ENCODE measurements at places on chromosomes 1 and 21.

- H3K4me3 ChIP-seq = no peak overlapping the region
- H3K36me3 ChIP-seq = no peaks in the 10 kb centered on the region
- no peaks in the 10 kb centered on the region for H3K27me3 ChIP-seq
- H3K27ac ChIP-seq = no peak overlapping the region
- no peak for DNase-seq
- H3K4me1 ChIP-seq = no peaks in the 10 kb centered on the region
These were observed 156.3 kb downstream of the SNX7 start for GRCh38 chr1:98817821-98818220.

DNA sequence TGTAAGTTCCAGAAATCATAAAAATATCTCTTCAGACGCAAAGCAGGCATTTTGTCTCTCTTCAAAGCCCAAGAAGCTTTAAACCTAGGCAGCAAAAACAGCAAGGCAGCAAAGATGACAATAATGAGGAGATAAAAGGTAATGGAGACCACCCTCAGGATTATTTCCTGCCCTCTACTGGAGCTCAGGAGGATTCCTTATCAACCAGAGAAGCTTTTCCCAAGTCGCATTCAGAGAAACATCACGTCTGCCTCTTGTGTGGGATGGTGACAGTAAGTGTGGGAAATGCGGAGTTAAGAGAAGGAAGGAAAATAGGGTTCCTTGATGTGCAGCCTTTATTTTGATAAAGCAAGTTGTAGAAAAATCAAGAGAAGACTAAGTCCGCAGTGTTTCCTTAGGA lies 365.8 kb downstream of the RGS7 start:
- H3K27me3 ChIP-seq = no peaks in the 10 kb centered on the region
- no peak overlapping the region for H3K27ac ChIP-seq
- no peaks in the 10 kb centered on the region for H3K36me3 ChIP-seq
- no peaks in the 10 kb centered on the region for H3K4me1 ChIP-seq

DNA sequence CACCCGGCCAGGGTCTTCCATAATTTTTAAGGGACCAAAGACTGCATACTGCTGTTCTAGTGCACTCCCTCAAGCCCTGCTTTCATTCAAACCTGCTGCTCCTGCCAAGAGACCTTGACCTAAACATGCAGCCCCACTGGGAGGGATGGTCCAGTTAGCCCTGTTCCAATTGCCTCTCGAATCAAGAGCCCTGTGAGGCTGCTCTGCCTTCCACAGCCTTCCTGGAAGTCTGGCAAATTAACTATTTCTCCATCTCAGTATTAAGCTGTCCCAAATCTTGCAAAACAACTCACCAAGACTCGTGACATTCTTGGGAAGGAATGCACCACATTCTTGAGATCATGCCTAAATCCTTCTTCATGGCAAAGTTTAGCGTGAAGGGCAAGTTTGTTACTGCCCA lies 231.3 kb downstream of the C1orf94 start:
- no peak overlapping the region for H3K4me3 ChIP-seq
- H3K27me3 ChIP-seq = no peaks in the 10 kb centered on the region
- no peaks in the 10 kb centered on the region for H3K4me1 ChIP-seq
- no peaks in the 10 kb centered on the region for H3K36me3 ChIP-seq
- no peak for DNase-seq

DNA sequence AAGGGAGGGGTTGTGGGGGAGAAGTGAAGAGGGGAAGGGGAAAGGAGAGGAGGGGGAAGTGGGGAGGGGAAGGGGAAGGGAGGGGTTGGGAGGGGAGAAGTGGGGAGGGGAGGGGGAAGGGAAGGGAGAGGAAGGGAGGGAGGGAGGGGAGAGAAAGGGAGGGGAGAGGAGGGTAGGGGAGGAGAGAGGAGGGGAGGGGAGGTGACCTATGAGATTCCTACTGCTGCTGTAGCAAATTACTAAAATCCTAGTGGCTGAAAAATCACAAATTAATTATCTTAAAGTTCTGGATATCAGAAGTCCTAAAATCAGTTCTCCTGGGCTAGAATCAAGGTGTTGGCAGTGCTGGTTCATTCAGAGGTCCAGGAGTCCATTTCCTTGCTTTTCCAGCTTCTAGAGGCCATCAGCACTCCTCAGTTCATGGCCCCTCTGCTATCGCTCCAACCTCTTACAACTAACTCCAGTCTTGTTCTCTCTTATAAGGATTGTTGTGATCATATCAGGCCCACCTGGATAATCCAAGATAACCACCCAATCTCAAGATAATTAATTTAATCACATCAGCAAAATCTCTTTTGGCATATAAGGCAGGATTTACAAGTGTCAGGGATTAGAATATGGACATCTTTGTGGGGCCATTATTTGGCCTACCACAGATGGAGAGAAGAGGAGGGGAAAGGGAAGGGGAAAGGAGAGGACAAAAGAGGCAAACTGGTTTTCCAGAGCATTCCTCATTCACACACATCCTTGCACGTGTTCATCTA lies 30.4 kb upstream of the KANK4 start:
- no peak overlapping the region for H3K27ac ChIP-seq
- no peak overlapping the region for H3K4me3 ChIP-seq
- no peak for DNase-seq
- H3K4me1 ChIP-seq = peaks cover 2% of the 10 kb centered on the region

- H3K27ac ChIP-seq = no peak overlapping the region
- H3K4me3 ChIP-seq = no peak overlapping the region
- H3K36me3 ChIP-seq = no peaks in the 10 kb centered on the region
- DNase-seq = no peak
- peaks cover 31% of the 10 kb centered on the region for H3K27me3 ChIP-seq
These were observed 34.4 kb upstream of the PKP1 start for GRCh38 chr1:201248721-201249559.

GRCh38 chr1:151143986-151144385 lies 2.4 kb downstream of the SEMA6C start:
- peaks cover 21% of the 10 kb centered on the region for H3K27me3 ChIP-seq
- no peaks in the 10 kb centered on the region for H3K36me3 ChIP-seq
- no peak overlapping the region for H3K27ac ChIP-seq
- peaks cover 22% of the 10 kb centered on the region for H3K4me1 ChIP-seq
- no peak overlapping the region for H3K4me3 ChIP-seq

- H3K27me3 ChIP-seq = no peaks in the 10 kb centered on the region
- no peak overlapping the region for H3K27ac ChIP-seq
- no peak overlapping the region for H3K4me3 ChIP-seq
- no peak for DNase-seq
These were observed 8.9 kb downstream of the TMEM201 start for GRCh38 chr1:9597361-9598315.

- H3K27ac ChIP-seq = no peak overlapping the region
- no peaks in the 10 kb centered on the region for H3K36me3 ChIP-seq
- DNase-seq = no peak
- H3K4me1 ChIP-seq = no peaks in the 10 kb centered on the region
- H3K4me3 ChIP-seq = no peak overlapping the region
These were observed 38.5 kb upstream of the EGLN1 start for GRCh38 chr1:231460614-231461013.

GRCh38 chr1:19645411-19646251 lies 1.5 kb downstream of the NBL1 start:
- no peak overlapping the region for H3K27ac ChIP-seq
- H3K4me1 ChIP-seq = peaks cover 33% of the 10 kb centered on the region
- DNase-seq = peak; percentile 45
- peaks cover 3% of the 10 kb centered on the region for H3K36me3 ChIP-seq

DNA sequence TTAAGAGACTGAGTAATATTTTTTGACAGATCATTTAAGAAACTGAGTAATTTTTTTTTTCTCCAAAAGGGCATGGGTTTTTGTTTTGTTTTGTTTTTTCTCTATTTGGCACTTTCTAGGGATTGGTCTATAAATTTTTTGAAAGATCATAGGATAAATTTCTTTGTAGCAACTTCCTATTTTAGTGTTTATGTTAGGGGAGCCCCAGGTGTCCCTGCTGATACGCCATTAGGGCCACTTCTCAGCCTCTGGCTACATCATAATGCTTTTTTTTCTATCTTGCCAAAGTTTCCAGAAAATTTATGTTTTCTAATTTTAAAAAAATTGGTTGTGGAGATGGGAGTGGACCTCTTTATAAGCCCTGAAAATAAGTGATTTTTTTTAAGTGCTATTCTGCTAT lies 2.6 kb downstream of the GABPA start:
- DNase-seq = no peak
- no peak overlapping the region for H3K27ac ChIP-seq

- peaks cover 4% of the 10 kb centered on the region for H3K4me1 ChIP-seq
- peak; percentile 77 for DNase-seq
- no peaks in the 10 kb centered on the region for H3K27me3 ChIP-seq
These were observed 23.2 kb upstream of the CNIH3 start for GRCh38 chr1:224592636-224593582.

GRCh38 chr1:116415699-116416533 lies 42.9 kb downstream of the ATP1A1 start:
- no peaks in the 10 kb centered on the region for H3K27me3 ChIP-seq
- no peak for DNase-seq
- H3K4me3 ChIP-seq = no peak overlapping the region
- no peaks in the 10 kb centered on the region for H3K36me3 ChIP-seq
- H3K27ac ChIP-seq = no peak overlapping the region

GRCh38 chr1:198846556-198846955 lies 207.7 kb downstream of the PTPRC start:
- H3K27me3 ChIP-seq = no peaks in the 10 kb centered on the region
- no peaks in the 10 kb centered on the region for H3K4me1 ChIP-seq
- H3K36me3 ChIP-seq = no peaks in the 10 kb centered on the region
- no peak overlapping the region for H3K4me3 ChIP-seq

- H3K4me1 ChIP-seq = no peaks in the 10 kb centered on the region
- H3K27me3 ChIP-seq = no peaks in the 10 kb centered on the region
- H3K36me3 ChIP-seq = no peaks in the 10 kb centered on the region
- no peak overlapping the region for H3K27ac ChIP-seq
These were observed 549.0 kb downstream of the KCNT2 start for GRCh38 chr1:196059210-196059609.

- peak; percentile 59 for DNase-seq
- no peaks in the 10 kb centered on the region for H3K27me3 ChIP-seq
- H3K27ac ChIP-seq = no peak overlapping the region
These were observed 57.3 kb upstream of the EFHD2 start for GRCh38 chr1:15352128-15352957.

DNA sequence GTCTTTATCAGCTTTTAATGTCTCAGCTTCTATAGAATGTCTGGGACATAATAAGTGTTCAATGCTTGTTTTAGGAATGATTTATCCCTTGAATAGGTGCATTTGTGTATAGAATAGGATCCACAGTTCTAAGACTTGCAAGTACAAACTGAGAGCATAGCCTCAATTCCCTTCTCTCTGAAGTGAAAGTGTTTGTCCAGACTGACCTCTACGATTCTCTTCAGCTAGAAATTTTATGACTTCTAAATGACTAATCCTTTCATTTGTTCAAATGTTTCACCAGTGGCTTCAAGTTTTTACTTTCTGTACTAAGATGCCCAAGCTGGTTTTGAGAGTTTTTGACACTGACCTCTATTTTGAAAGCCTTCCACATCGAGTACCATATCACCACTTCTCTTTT lies 608.2 kb upstream of the ADGRL4 start:
- H3K27ac ChIP-seq = no peak overlapping the region
- no peaks in the 10 kb centered on the region for H3K36me3 ChIP-seq
- DNase-seq = peak; percentile 29
- H3K4me1 ChIP-seq = no peaks in the 10 kb centered on the region
- no peaks in the 10 kb centered on the region for H3K27me3 ChIP-seq

GRCh38 chr21:42641311-42642218 lies 11.9 kb upstream of the PDE9A start:
- DNase-seq = peak; percentile 44
- H3K27ac ChIP-seq = no peak overlapping the region
- no peaks in the 10 kb centered on the region for H3K36me3 ChIP-seq
- H3K4me1 ChIP-seq = peaks cover 17% of the 10 kb centered on the region

- no peaks in the 10 kb centered on the region for H3K27me3 ChIP-seq
- H3K4me3 ChIP-seq = no peak overlapping the region
- H3K27ac ChIP-seq = no peak overlapping the region
- no peaks in the 10 kb centered on the region for H3K4me1 ChIP-seq
These were observed 27.2 kb upstream of the CAPZB start for GRCh38 chr1:19512545-19512944.

DNA sequence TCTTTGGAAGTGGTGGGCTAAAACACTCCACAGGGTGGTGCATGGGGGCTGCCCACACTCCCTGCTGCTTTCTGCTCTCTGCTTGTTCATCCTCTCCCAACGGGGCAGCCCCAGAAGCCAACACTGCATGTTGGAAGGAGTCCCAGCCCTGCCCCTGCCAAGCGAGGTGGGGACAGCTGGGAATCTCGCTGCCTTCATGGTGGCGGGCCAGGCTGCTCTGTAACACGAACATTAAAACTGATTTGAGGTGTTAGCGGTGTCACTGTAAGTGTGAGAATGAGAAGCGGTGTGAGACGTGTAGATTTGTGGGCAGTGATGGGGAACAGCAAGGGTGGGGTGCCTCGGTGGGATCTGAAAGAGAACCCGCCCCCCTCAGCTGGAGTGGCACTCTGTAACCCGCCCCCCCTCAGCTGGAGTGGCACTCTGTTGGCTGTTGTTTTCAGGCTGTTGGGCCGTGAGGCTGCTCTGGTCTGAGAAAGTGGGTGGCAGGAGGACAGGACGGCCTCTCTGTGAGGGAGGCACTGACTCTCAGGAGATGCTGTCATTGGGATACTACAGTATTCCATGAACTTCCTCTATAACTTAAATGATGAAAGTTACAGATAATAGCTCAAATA lies 80.9 kb downstream of the PCBP3 start:
- H3K36me3 ChIP-seq = no peaks in the 10 kb centered on the region
- no peak overlapping the region for H3K27ac ChIP-seq
- H3K4me3 ChIP-seq = no peak overlapping the region

DNA sequence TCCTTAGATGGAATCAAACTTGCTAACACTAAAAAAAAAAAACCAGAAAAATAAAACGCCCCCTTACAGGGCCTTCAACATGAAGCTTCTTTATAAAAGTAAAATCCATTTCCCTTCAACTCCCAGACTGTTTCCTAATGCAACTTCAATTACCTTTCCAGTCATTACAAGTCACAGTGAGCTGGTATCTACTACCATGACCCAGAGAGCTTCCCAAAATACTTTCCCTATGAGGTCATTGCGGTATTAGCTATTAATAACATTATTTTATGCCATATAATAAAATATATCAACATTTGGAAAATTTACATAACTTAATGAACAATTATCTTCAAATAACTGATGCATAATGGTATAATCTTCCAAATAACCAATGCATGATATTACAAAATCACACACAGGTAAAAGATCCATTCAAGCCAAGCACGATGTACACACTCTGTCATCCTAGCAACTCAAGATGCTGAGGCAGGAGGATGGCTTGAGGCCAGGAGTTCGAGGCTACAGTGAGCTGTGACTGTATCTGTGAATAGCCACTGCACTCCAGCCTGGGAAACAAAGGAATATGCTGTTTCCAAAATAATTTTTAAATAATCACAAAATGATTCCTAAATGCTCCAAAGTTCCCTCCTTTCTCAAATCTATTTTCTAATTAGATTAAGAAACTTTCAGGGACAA lies 24.1 kb downstream of the EIF4G3 start:
- H3K4me1 ChIP-seq = peaks cover 6% of the 10 kb centered on the region
- H3K27ac ChIP-seq = no peak overlapping the region
- no peaks in the 10 kb centered on the region for H3K27me3 ChIP-seq
- DNase-seq = no peak

- H3K27me3 ChIP-seq = peaks cover 80% of the 10 kb centered on the region
- H3K4me3 ChIP-seq = no peak overlapping the region
- DNase-seq = no peak
- no peaks in the 10 kb centered on the region for H3K36me3 ChIP-seq
- peaks cover 11% of the 10 kb centered on the region for H3K4me1 ChIP-seq
These were observed 1.3 kb upstream of the SLC6A17 start for GRCh38 chr1:110148961-110149360.

All from mesenchymal stem cell (in vitro differentiated cells and primary cell).